ENCODE measurements at places on chromosomes 2 and 18.

DNA sequence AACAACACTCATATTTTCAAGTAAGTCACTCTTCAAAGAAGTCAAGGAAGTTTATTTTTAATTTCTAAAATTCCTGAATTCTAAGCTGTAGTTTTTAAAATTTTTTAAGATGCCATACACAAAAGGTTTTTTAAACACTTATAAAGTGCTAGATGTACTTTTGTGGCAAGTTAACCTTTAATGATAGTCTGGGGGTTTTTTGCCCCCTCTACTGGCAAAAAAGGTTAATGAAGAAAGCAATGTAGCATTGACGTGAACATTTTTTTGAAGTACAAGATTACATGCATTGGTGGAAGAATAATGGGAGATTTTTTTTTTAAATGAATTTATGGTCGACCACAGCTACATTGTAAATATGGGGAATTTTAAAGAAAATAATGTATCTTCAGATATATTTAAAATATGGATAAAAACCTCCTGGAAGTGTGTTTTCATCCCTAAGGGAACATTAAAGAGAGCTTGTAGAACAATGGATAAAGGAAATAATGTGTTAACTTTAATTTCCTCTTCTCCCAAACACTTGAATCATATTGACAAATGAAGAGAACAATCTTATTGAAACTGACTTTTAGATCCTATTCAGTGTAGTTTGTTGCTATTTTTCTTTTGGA, 12.6 kb downstream of the ITPRID2 start:
- DNase-seq: peak; percentile 52

DNA sequence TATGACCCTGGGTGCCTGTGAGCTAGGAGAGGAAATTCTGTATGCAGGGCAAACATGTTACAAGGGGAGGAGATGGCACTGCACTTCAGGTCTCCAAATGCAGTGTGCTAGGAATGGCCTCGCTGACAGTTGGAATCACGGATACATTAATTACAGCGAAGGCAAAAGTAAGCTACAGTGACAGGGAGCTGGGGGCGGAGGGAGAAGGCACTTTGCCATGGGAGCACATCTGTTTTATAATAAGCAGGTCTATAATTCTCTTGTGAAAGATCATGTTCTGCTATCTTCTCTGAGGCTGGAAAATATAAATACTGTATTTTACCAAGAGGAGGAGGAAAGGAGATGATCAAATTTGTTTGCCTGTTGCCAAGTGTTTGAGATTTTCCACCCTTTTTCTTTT, 56.3 kb upstream of the FZD5 start:
- no peak for DNase-seq

DNA sequence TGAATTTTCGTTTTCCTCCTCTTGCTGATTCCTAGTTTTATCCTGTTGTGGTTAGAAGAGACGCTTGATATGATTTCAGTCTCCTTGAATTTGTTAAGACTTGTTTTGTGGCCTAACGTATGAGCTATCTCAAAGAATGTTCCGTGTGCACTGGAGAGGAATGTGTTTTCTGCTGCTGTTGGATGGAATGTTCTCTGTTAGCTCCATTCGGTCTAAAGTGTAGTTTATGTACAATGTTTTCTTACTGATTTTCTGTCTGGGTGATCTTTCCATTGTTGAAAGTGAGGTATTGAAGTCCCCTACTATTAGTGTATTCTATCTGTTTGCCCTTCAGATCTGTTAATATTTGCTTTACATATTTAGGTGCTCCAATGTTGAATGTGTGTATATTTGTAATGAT, 25.9 kb downstream of the COLEC11 start:
- DNase-seq: peak; percentile 56

GRCh38 chr2:105521176-105521575, 122.3 kb upstream of the FHL2 start:
- peak; percentile 44 for DNase-seq

DNA sequence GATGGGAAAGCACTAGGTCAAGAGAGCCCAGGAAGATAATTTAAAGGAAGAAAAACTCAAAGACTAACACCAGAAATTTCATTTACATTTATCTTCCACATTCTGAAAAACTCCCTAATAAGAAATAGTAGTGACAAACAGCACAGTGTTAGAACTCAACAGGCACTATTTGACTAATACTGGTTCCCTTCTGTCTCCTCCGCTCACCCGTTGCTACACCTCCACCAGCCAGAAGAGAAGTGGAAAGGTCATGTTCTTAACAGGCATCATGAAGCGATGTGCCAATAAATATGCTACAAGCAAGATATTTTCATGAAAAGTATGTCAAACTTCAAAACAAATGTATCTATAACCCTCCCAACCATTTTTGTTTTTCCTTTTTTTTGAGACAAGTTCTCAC, 5.7 kb downstream of the ROCK1 start:
- DNase-seq: no peak

GRCh38 chr2:172753610-172754009, 18.0 kb downstream of the RAPGEF4 start:
- DNase-seq: no peak

- DNase-seq: no peak
Observed at GRCh38 chr2:174780191-174780840, 16.0 kb upstream of the CHRNA1 start.

DNA sequence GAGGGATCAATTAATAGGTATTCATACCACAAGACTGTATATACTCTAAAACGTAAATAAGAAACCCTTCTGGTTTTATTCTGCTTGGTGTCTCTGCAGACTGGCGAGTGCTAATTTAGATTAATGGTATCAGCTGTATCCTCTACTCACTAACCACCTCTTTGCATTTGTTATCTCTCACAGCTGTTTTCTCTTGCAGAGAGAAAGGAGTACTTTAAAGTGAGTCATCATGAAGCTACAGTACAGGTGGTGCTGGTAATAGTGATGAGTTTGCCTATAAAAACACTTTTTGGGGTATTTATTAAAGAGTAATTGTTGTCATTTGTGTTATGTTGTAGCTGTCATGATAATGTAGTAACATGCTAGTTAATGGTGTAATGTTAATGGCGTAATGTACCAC, 147.7 kb downstream of the NETO1 start:
- no peak for DNase-seq

DNA sequence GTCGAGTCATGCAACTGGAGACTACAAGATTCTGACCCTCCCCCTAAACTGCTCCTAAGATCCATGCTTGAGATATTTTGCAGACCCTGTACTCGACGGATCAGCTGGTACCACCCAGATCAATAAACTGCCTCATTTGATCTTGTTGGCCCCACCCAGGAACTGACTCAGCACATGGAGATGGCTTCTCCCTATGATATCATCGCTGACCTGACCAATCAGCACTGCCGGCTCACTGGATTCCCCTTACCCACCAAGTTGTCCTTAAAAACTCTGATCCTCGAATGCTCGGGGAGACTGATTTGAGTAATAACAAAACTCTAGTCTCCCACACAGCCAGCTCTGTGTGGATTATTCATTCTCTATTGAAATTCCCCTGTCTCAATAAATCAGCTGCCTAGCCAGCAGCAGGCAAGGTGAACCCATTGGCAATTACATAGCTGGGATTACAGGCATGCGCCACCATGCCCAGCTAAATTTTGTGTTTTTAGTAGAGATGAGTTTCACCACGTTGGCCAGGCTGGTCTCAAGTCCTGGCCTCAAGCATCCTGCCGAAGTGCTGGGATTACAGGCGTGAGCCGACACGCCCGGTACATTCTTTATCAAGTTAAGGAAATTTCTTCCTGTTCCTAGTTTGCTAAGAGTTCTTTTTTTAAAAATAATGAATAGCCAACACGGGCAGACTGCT, 43.6 kb downstream of the VPS54 start:
- no peak for DNase-seq

DNA sequence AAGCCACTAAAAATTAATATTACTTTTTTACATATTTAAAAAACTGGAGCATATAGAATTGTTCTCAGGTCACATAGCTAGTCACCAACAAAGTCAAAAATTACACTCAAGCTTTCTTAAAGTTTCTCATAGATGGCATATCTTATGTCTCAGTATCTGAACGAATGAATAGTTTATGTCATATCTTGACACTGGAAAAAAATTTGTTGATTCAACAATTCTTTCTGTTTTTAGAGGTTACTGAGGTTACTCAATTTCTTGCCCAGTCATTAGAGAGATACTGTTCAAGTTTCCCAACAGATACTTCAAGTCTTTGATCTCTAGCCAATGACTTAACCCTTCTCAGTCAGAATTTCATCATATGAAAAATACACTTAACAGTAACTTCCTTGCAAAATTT, 113.1 kb upstream of the XIRP2 start:
- DNase-seq: no peak

DNA sequence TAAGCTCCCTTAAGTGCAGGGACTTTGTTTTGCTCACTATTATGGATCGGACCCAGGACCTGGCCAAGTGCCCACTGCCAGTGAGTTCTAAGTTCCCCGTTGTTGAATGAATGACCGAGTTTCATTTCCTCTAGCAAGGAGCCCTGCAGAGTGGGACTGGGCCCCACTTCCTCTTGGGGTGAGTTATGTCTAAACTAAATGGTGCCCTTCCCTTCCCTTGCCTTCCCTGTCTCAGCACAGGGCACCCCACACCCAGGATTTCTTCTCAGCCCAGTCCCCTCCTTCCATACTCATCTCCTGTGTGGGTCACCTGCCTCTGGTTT, 195.3 kb upstream of the HS6ST1 start:
- DNase-seq: no peak

DNA sequence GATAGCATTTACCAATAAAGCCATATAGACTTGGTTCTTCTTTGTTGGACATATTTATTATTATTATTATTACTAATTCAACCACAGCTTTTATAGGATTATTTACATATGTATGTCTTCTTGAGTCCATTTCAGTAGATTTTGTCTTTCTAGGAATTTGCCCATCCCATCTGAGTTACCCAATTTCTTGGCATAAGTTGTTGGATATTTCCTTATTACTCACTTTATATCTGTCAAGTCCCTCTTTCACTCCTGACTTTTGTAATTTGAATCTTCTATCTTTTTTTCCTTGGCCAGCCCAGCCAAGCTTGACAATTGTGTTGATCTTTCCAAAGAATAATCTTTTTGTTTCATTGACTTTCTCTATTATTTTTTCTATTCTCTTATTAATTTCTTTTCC, 543.7 kb downstream of the SUCLG1 start:
- no peak for DNase-seq

GRCh38 chr2:234425639-234426603, 71.0 kb downstream of the ARL4C start:
- no peak for DNase-seq

- DNase-seq: peak; percentile 29
Observed at GRCh38 chr2:115413791-115414190, 971.4 kb downstream of the DPP10 start.

DNA sequence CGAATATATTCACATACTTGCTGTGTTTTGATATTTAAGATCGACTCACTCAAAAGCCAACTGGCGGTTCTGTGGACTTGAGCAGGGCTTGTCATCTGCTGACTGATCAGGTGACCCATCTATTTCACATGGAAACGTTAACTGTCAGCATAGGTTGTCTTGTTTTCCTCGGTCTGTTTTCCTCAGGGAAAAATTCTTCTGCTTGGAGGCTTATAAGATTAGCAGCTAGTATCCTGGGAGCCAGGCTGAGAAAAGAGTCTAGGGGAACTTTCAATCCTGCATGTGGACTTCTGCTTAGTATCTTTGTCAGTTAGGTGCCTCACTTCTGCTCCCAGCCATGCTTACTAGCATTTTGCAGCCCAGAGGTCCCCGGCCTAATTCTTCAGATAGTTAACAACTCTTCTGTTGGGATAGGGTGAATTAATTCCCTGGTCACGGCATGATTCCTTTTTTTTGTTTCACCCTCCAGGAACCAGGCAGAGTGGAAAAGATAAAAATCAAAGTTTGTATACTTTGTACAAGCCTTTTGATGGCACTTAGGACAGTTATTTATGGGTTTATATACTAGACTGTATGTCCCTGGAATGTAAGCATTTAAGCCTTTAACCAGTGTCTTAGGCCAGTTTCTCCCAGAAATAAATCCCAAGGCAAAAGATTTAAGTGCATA, 226.0 kb downstream of the GULP1 start:
- peak; percentile 65 for DNase-seq

DNA sequence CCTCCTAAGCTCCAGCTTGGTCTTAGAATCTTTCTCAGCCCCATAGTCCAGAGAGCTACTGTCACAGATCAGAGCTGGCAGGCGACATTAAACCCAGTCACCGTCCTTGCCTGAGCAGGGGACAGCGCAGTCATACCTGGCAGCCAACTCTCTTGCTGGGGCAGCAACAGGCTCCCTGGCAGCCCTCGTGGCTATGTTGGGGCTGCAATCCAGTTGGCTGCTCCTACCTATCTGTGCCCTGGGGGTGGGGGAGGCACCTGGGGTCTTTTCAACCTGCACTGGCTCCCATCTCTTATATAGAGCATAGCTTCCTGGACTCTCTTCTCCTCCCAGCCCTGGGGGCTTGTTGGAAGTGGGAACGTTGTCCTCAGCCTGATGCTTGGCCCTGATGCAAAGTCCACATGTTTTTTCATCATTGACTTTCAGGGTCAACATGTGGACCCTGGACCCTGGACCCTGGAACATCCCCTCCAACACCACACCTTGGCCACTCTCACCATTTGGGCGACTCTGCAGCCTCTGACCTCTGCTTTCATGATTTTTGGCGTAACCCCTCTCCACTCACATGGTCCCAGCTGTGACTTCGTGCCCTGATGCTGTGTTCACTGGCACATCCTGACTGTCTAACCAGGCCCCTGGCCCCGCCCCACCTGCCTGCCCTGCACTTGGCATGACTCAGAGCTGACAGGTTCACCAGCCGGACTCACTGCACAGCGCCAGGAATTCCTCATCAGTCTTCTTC, 45.6 kb downstream of the ATOH8 start:
- no peak for DNase-seq

GRCh38 chr2:105795575-105795934, 50.8 kb downstream of the NCK2 start:
- no peak for DNase-seq

DNA sequence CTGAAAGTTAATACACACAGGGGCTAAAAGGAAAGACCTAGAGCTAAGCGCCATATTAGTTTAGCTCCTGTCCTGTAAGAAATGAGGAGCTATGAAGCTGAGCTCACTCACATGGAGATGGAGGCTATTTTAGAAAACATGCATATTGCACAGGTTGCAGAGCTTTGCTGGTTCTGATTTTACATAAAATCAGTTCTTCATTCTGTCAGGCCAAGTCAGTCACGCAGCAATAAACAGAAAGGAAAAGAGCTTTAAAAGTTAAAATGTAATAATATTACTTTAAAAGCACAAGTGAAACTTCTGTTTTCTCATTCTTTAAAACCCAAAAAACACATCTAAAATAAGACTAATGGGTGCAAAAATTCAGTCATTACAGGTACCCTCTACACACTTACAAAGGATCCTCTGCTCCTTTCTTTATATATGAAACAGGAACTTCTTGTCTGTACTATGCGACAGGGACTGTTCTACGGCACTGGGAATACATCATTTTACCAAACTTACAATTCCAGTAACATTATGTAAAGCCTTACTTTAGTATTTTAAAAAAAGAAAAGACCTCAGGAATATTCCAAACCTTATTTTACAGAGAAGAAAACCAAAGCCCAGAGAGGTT, 113.8 kb downstream of the THADA start:
- no peak for DNase-seq

GRCh38 chr2:156435718-156436496, at the start of gene GPD2:
GPD2 (plus strand) TSS chr2:156436379; CDS start chr2:156476106, 39,727 bp downstream.
- DNase-seq: peak; percentile 94

Measured in cardiac muscle cell (in vitro differentiated cells and primary cell).